Sigmoid colon (tissue), 7 donors: ENCODE measurements at places on chromosomes 6 and 20. TPM values are rescaled to one million over a fixed set of nuclear protein-coding genes. Genes with fewer than 3 reads are reported as not detected.

DNA sequence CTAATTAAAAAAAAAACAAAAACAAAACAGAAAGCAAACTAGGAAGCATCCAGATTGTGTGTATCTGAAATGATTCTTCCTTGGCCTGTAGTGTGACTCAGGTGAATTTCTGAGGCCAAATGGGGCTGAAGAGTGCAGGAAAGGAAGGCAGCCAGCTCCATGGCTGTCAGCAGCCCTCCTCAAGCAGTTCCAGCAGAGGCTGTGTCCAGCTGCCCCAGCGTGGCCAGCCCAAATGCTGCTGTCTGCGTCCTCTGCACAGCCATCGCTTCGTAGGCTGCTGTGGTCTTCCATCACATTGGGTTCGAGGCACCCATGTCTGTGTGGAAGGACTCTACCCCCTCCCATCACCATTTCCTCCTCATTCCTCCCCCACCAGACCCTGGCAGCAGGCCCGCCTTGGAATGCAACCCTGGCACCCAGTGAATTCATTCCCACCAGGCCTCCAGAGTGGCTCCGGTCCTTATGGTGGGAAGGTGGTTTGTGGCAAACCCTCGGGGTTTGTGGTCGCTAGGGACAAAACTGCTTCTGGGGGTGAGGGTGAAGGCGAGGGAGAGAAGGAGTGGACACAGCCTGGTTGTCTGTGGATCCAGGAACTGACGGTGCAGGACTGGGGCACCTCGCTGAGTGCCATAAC lies 81.5 kb downstream of the MYLK4 start:
- no peak for DNase-seq

DNA sequence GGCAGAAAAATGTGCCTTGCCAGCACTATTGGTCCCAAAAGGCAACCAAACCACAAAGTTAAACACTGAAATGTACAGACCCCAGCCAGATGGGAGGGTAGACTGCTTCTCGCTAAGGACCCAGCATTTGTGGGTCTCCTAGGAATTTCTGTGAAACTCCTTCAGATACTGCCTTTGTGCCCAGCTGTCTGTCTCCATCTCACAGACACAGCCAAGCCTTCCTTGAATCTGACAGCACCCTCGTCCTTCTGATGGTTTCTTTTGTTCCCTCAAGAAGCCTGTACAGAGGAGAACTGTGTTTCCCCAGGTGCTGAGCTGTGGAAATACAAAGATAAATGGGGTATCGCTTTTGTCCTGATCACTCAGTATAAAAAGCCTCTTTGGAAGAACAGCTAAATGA lies 254.0 kb upstream of the TAB2 start:
- DNase-seq = no peak

DNA sequence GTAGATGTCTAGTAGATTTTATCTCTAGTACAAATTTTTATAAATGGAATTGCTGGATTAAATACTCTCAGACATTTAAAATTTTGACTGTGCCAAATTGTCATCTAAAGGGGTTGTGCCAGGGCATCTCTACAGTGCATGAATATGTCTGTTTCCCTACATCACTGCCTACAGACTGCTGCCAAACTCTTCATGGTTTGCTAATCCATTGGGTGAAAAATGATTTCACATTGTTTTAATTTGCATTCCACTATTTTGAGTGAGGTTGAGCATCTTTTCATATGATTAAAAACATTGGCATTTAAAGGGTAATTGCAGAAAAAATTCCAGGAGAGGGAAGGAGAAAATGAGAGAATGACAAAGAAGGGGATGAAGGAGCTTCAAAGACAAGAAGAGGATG lies 267.7 kb upstream of the RNF24 start:
- DNase-seq = no peak

The ARID1B gene
- 81.2 TPM for total RNA-seq

GRCh38 chr20:5044075-5044620 lies 42.8 kb upstream of the SLC23A2 start:
- DNase-seq = no peak

DNA sequence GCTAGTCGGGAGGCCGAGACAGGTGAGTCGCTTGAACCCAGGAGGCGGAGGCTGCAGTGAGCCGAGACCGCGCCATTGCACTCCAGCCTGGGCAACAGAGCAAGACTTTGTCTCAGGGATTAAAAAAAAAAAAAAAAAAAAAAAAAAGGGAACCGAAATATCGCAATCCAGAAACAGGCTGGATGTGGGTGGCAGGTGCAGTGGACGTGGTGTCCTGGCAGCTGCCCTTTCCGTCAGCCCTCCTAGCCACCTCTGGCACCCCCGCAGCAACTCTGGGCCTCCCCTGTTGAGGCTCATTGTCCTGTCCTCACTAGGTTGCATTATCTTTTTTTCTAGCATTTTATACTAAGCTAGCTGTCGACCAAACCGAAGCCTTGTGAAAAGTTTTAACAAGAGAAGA lies 113.5 kb downstream of the DTNBP1 start:
- DNase-seq = no peak

The PTCRA gene
- total RNA-seq = not detected

The OR2B3 gene
- total RNA-seq = not detected

DNA sequence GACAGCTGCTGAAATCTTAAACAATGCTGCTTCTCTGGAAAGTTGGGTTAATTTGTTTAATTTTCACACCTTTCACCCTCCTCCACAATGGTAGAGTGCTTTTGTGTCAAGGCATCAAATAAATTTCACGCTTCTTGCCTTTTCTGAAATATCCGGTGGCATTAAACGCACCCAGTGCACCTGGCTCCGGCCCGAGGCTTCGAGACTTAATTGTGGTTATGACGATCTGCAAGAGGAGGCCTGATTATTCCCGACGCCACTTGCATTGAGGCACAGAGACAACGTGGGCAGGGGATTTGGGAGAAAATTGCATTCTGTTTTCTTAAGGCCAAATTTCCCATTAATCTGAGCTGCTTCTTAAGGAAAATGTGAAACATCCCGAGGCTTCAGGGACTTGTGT lies 152.2 kb downstream of the CDH4 start:
- DNase-seq = no peak

DNA sequence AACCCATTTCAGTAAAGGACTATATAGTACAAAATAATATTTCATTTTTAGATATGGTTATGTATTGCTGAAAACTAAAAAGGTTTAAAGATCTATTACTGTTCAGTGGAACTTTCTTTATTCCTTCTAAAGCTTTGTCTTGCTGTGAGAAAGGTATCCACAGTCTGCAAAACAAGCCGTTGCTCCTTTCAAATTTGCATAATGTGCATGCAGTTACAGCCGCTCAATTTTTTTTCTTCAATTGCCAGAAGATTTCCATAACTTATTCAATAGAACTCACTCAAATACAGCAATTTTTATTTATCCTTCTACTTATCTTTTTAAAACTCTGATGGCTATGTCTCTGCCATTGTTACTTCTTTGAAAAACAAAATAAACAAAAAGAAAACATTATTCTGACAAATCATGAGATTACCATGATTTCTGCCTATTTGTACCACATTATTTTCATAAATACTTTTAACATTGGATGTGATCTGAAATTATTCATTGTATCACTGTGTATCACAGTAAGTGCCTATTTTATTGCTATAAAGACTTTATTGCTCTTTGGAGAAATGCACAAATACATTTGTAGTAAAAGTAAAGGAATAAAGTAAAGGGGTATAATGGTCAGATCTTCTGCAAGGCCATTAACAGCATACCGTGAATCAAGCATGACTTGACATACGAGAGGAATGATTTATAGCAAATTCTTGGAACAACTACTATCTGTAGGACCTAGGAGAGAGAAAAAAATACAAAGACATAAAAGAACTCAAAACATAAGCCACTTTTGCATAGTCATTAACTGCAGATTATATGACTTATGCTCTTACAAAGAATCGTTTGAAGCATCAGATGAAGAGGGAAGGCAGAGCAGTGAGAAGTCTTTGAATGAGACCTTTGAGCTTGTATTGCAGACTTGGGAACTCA lies 29.6 kb upstream of the HBS1L start:
- no peak for DNase-seq

DNA sequence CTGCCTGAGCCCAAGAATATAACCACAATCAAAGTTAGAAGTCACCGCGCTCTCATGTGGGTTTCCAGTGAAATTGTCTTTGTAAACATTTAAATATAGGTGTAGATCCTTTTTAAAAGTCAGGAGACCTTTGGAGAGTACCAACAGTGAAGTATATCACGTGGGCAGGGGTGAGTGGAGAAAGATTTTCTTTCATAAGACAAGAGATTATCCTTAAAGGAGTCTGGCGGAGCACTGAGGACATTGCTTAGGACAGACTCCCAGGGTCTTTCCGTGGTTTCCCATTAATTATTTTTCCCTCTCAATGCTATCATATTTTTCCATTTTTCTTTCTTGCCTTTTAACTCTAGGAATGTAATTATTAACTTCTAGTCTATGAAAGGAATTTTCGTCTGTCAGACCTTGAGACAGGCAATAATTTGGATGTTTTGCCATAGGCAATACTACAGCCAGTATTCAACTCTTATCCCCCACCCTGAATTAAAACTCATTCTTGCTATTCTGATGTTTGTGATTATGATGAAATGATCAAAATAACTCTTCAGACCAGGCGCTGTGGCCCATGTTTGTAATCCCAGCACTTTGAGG lies 31.4 kb downstream of the DCBLD1 start:
- DNase-seq = no peak

DNA sequence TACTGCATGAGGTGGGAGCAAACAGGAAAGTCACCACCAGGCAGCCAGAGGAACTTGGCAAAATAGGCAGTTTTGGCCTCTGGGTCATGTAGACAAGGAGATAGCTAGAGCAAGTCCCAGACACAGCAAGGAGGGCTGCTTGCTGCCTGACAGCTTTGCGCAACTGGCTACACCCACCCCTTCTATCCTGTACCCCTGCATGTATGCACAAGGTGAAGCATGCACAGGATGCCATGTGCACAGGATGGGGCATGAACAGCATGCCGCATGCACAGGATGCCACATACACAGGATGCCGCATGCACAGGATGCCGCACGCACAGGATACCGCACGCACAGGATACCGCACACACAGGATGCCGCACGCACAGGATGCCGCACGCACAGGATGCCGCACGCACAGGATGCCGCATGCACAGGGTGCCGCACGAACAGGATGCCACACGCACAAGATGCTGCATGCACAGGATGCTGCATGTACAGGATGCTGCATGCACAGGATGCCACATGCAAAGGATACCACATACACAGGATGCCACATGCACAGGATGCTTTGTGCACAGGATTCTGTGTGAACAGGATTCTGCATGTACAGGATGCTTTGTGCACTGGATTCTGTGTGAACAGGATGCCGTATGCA lies 104.9 kb upstream of the IYD start:
- DNase-seq = no peak

GRCh38 chr6:52965380-52965779 lies 29.7 kb downstream of the GSTA4 start:
- DNase-seq = no peak

- no peak for DNase-seq
These were observed 21.1 kb downstream of the CHMP4B start for GRCh38 chr20:33832103-33832804.

GRCh38 chr20:15287329-15287728 lies 949.9 kb upstream of the FLRT3 start:
- DNase-seq = no peak

GRCh38 chr20:32787168-32787567 lies 25.0 kb downstream of the DNMT3B start:
- no peak for DNase-seq

DNA sequence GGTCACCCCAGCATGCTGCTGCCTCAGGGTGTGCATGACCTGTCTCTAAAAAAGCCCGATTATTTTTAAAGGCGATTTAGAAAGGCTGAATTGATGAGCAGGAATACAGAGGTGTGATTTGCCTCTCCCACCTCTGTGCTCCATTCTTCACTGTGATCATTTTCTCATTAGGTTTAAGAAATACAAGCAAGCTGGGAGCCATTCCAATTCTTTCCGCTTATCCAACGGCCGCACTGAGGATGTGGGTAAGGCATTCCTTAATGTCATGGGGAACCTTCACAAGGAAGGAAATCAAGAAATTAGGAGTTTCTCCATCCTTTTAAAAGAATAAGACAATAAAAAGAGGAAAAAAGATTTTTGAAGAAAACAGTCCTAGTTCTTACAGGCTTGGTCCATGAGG lies 55.6 kb upstream of the GNRH2 start:
- no peak for DNase-seq
